CD4-positive, alpha-beta T cell treated with Interleukin-4 for 1 hour (primary cell): ENCODE measurements at places on chromosomes 7 and 10.

DNA sequence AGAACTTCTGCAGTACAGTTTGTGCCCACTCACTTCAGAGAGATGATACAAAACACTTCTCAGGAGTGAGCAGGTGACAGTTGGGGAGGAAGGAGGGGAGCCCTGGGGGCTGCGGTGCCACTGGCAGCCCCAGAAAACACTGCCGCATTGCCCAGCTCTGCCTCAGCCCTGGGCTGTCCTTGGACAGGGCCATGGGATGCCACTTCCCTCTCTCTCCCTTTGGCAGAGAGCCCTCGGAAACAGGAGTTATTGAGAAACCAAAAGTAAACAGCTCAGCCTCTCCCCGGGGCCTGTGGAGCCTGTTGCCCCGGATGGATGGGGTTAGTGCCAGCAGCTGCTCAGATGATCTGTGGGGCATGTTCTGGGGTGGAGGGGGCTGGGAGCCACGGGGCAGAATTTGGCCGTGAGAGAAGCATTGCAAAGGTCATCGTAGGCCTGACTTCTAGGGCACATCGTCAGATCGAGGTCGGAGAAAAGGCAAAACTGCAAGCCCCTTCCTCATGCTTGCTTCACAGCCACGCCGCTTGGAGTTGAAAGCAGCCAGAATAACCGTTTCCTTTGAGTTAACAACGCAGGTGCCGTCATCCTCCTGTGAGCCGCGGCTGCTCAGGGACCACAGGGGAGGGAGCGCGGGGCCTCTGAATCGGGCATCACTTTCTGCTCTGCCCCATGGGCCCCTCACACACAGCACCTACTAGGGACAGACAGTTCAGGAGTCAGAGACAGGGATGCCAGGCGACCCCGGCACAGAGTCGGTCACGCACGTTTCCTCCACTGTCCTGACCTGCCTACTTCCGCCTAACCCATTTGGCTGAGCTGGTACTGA, 256.4 kb downstream of the CAMK1D start:
- peak; percentile 50 for DNase-seq

DNA sequence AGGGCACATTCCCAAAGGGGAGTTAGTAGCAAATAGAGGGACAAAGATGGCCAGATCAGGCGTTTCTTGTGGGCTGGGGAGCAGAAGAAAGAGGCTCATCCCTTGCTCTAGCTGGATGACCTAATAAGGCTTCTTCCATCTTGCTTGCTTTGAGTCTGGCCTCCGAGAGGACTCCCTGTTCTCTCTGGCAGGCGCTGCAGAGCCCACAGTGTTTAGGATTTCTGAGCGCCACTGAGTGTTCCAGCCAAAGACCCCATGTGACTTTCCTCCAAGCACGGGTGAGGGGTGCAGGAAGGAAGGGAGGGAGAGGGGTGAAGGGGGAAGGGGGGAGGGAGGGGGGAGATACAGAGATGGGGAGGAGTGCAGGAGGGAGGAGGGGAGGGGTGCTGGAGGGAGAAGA, 203.8 kb upstream of the SVIL start:
- DNase-seq = no peak

DNA sequence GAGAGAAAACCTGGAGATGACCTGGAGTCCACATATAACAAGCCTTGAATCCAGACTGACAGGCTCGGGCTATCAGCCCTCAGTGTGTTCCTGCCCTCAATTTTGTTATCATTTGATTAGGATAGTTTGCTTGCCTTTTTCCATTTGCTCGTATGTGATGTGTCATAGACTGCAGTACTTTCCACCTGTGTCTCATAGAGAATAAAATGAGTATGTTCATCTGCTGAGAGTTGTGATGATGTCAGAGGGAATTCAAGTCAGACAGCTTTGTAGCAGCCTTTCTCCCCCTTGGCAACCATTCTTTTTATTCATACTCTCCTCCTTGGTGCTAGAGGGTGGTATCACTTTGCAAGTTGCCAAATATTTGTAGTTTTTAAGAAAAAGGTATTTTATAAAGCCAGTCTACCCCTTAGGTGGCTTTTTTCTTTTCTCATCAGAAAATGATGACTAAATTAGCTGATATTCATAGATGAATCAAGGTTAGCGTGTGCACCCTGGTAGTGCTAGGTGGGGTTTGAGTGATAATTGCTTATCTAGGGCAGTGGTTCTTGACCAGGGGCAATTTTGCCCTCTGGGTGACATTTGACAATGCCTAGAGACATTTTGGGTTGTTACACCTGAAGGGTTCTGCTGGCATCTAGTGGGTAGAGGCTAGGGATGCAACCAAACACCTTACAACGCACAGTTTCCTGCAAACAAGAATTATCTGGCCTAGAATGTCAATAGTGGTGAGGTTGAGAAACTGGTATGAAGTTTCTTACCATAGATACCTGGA, 5.4 kb downstream of the SGPL1 start:
- peak; percentile 15 for DNase-seq

DNA sequence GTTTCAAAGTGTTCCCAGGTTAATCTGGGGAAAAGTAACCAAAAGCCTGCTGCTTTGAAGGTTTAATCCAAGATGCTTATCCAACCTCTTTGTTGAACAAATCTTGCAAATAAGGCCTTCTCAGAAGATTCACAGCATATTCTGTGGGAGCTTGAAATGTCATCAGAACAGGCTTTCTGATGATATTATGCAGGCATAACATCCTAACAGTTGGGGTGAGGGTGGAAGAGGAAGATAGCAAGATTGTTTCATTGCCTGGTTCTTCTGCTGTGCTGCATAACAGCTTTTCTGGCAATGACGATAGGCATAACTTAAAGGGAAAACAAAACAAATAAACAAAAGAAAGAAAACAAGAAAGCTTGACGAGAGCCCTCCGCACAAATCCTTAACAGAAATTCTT, 217.4 kb downstream of the PHF14 start:
- no peak for DNase-seq

GRCh38 chr10:31836569-31837406, 91.8 kb downstream of the ARHGAP12 start:
- no peak for DNase-seq

DNA sequence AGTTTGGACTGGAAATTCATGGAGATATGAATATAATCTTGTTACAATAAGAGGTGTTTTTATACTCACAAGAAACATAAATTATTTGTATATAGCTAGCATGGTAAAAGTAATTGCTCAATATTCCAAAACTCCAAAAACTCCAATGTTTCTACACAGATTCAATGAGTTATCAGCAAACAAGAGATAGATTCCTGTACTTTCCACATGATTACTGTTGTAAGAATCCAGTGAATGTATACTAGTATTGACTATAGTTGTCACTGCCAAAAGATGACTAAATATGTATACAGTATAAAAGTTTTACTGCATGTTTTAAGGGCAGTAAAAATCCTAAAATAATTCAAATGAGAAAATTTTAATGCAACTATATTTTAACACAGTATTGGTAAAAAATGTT, 10.7 kb downstream of the ATOH7 start:
- no peak for DNase-seq

GRCh38 chr7:148110097-148110868, 480.3 kb upstream of the C7orf33 start:
- DNase-seq = no peak

DNA sequence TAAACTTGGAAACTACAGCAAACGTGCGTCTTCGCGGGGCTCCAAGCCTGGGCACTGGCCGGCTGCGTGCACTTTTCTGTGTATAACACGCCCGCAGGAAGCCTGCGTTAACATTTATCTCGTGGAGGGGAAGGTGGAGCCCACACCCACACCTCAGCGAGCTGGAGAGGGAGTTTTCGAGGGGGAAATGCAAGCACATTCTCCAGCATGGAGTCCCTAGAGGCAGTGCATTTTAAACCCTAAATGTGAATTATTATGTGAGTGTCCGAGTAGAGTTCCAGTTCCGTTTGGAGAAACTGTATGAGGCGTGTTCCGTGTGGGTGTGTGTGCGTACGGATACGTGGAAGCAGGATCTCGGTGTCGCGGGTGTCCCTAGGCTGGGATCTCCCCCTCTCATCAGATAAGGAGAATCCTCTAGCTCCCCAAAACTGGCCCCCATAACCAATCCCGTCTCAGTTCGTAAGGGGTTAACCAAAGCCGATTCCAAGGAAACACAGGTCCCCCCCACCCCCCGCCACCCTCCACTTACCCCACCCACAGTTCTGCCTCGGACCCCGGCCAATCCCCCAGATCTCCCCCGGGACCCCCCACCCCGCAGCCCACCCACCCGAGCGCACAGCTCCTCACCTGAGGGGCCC, 403 bp downstream of the CDK6 start:
- DNase-seq = peak; percentile 51

GRCh38 chr7:112069879-112070321, 136.3 kb downstream of the DOCK4 start:
- no peak for DNase-seq

DNA sequence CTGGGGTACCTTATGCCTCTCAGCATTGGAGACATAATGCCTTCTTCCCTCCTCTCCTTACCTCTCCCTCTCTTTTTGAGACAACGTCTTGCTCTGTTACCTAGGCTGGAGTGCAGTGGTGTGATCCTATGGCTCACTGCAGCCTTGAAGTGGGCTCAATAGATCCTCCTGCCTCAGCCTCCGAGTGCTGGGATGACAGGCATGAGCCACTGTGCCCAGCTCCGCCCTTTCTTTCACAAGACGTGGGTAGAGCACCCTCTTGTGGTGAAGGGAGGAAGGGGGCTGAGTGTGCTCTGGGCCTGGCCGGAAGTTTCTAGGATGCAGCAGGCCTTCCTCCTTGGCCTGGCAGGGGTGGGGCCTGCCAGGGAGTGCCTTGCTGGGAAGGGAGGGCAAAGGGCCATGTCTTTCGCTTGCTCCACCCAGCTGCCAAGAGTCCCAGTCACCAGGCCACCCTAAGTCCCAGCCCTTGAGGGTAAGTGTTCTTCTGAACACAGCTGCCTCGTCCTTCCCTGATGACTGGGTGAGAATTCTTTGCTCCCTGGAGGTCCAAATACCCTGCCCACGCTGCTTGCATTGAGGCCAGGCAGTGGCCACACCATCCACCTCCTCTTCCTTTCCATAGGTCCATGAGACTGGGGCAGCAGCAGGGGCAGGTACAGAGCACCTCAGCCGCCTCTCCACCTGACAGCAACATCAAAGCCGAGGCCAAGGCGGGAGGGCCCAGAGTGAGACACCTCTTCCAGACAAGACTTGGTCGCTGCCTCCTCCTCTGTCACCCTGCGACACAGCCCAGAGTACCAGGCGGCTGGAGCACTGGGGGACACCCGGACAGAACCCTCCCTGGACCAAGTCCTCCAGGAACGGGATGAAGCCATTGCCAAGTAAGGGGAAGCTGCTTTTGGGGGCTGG, 3.7 kb downstream of the ABHD11 start:
- DNase-seq = peak; percentile 90
